Epithelial cell of proximal tubule (primary cell): ENCODE measurements at places on chromosomes 7 and 10. TPM values are rescaled to one million over a fixed set of nuclear protein-coding genes. Genes with fewer than 3 reads are reported as not detected.

GDF2 gene
- total RNA-seq, result not detected in 2 replicates

STEAP4 gene
- total RNA-seq, result 0.52 and 0.80 TPM in 2 replicates

ARHGEF5 gene
- 22.4 and 34.5 TPM in 2 replicates for total RNA-seq

TEX47 gene
- not detected in 2 replicates for total RNA-seq

GSDME gene
- total RNA-seq, result 42.8 and 73.6 TPM in 2 replicates

TRIM73 gene
- 0.14 and 0.58 TPM in 2 replicates for total RNA-seq

AGAP9 gene
- total RNA-seq, result 1.8 and 7.1 TPM in 2 replicates

RSPH10B2 gene
- 0.07 and 0.23 TPM in 2 replicates for total RNA-seq

PDK4 gene
- 0.29 and 0.52 TPM in 2 replicates for total RNA-seq

OLAH gene
- total RNA-seq, result 1.5 and 4.3 TPM in 2 replicates

IGF2BP3 gene
- 42.4 and 49.3 TPM in 2 replicates for total RNA-seq

WDR11 gene
- total RNA-seq, result 31.9 and 34.1 TPM in 2 replicates

DNA sequence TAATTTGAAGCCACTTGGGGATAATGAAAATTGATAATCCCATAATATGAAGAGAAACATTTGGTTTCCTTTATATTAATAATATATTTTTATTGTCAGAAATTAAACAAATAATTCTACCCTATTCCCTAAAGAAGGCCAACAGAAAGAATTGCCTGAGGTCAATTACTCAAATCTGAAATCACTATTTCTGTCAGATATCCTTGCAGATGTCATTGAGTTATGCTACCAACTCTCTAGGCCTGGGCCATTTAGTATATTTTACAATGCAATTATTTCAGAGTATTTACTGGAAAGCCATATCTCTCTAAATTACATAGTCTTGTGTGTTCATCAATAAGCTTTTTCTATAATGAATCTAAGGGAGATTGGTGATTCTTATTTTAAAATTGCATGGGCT, 498.1 kb downstream of the KIF20B start:
- no peak for DNase-seq

DNA sequence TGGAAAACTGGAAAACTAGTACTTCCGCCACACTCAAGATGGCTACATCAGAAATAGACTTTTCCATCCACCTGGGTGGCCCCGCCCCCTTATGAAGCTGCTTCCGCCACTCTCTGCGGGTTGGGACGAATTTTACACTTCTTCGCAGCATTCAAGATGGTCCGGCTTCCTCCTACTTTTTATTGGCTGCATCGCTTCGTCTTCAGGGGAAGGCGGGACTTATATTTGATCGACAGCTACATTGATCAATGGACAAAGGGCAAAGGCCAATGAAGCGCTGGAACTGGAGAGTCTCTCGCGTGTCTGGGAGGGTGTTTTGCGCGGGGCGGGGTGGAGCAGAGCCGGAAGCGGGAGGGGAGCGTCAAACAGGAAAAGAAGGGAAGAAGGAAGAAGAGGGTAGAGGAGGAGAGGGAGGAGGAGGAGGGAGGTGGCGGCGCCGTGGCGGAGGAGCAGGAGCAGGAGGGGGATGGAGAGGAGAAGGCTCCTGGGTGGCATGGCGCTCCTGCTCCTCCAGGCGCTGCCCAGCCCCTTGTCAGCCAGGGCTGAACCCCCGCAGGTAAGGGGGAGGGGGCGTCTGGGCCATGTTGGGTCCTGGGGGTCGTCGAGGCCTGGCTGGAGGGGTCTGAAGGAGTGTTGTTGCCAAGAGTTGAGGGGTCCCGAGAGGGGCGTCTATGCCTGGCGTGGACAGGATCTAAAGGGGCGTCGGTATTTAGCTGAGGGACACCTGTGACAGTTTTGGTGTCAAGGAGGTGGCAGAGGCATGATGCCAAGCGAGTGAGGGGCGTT, at the start of gene WBP1L:
Gene WBP1L, plus strand, starts transcription at position 361 of the 786 bp plus-strand sequence. Its CDS starts 106 bp downstream, at position 467.
- DNase-seq, result peak; percentile 98

DNA sequence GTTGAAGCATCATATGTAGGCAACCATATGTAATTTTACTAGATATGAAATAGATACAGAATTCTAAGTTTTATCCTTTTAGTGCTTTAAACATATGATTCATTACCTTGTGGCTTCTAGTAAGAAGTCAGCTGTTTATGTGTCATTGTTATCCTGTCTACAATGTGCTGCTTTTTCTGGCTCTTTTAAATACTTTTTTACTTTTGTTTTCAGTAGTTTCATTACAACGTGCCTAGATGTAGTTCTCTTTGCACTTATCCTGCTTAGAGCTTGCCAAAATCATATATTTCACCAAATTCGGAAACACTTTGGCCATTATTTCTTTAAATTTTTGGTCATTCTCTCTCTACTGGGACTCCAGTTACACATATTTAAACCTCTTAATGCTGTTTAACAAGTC, 26.4 kb downstream of the YAE1 start:
- DNase-seq, result peak; percentile 52

DNA sequence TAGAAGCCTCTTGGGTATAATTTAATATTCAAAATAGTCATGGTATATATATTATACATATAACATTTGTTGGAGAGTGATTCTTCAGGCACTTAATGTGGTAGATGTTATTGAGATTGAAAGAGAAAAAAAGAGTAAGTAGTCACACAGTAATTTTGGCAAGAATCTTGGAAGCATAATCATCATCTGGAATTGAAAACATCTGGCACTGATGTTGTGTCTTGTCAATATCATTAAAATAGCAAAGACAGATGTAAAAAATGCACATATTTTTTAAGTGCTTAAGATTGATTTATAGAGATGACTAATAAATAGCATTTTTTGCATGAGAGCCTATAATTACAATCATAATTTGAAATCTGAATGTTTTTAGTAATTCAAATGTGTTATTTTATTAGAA, 9.5 kb downstream of the SEMA3D start:
- DNase-seq, result no peak

DNA sequence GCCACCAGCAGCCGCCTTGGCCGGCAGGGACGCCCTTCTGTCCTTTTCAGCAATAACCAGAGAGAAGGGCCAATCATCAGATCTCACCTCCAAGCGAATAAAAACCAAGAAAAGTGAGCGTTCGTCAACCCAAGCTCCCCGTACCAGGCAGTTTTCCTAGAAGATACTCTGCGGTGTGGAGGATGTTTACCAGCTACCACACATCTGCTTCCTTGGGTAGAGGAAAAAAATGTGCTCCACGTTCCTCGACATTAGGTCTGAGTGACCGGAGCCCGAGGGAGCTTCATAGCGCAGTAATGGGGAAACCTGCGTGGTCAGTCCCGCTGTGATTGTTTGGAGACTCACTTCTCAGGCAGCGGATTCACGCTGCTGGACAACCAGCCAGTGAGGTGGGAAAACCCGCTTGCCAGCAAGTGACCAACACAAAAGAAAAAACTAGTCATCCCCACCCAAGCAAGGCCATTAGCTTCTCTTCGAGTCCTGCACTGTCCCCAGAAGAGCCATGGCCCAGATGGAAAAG, 73.0 kb downstream of the ZRANB1 start:
- DNase-seq, result no peak

DNA sequence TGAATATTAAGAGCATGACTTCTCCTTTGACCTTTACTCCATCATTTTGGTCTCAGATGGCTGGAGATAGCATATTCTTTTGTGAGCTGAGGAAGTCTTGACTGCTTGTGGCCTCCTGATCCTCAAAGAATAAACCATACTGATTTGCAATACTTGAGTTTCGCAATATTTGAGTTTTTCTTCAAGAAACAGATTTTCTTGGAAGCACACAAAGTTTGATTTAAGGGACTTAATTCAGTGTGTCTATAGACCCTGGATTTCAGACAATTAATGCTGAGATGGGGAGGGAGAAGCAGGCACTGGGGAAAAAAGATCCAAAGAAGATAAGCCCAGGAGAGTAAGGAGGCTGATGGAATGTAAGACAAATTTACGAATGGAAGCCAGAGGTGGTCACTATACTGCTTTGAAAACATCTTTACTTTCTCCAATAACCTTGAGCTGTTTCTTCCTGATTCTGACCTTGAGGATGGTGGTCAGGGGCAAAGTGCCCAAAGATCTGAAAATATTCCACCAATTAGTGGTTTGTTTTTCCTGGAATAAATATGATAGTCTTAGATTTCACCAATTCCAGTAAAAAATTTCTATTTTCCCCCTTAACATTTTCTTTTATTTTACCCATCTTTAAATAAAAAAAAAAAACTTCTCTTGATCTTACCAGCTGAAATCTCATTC, 7.5 kb downstream of the EPDR1 start:
- no peak for DNase-seq

GRCh38 chr10:64234489-64234888, 713.3 kb downstream of the REEP3 start:
- no peak for DNase-seq

DNA sequence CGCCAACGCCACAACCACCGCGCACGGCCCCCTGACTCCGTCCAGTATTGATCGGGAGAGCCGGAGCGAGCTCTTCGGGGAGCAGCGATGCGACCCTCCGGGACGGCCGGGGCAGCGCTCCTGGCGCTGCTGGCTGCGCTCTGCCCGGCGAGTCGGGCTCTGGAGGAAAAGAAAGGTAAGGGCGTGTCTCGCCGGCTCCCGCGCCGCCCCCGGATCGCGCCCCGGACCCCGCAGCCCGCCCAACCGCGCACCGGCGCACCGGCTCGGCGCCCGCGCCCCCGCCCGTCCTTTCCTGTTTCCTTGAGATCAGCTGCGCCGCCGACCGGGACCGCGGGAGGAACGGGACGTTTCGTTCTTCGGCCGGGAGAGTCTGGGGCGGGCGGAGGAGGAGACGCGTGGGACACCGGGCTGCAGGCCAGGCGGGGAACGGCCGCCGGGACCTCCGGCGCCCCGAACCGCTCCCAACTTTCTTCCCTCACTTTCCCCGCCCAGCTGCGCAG, 424 bp downstream of the EGFR start:
- no peak for DNase-seq

DNA sequence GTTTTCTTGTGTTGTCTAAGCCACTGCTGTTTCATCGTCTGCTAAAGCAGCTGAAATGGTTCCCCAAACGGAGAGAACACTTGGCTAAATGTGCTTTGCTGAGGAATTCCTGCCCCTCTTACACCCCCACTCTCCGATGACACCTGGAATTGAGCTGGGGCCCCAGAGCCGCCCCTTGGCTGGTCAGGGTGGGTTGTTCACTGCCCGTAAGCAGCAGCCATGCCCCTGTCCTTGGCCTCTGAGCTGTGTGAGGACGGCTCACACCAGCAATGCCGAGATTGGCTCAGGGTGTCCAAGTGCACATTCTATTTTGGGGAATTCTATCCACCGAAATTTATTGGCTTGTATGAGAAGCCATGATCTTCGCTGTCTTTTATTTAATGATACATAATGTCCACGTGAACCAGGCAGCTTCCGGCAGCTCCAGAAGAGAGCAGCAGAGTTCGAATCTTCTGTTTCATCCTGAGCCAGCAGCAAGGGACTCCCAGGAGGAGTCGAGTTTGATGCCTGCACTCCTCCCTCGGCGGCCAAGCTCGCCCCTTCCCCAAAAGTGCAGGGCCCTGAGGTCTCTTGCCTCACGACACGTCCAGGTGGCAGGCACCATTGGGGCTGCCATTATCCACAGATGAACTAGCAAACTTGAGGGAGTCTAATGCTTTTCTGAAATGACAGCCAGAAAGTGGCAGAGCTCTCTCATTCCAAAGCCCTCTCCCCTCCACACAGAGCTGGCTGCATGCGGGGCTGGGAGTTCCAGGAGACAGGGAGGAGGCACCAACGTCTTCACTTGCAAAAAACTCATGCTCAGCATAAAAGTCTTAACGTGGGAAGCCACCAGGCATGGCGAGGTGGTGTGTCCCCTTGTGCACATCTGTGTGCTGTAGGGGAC, 114.0 kb downstream of the WDR37 start:
- no peak for DNase-seq
